Ammon's horn (tissue), 1 donor: ENCODE measurements at places on chromosomes 4 and X.

DNA sequence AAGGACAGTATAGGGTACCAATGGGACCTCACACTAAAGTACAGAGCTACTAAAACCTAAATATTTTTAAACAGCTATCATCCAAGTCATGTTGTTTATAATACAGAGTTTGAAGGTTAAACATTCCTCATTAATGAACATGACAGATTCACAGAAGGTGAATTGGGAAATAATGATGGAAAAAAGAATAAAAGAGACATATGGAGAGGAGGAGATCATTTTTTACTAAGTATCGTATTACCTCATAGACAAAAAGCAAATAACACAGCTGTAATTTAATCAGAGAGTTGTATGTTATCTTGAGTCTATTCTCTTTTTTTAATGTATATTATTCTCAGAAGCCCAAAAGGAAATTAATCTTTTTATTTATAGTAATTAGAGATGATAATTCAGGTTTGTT is 7.9 kb downstream of the PLK4 start:
- DNase-seq, result no peak

DNA sequence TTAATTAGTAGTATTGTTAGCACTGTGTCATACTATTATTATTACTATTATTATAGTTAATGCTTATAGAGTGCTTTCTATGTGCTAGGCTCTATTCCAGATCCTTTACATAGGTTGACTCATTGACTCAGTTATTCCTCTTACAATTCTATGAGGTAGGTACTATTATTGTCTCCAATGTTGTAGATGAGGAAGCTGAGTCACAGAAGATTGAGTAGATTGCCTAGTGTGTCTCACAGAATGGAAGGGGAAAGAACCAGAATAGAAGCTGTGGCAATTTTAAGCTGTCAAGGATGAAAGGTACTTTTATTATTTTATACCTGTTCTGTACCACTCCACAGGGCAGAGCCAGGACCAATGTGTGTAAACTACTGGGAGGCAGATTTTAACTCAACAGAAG is 1.9 kb upstream of the TCEAL1 start:
- no peak for DNase-seq

- peak; percentile 79 for DNase-seq
Measured at GRCh38 chr4:145531223-145531622, 49.6 kb downstream of the SMAD1 start.

DNA sequence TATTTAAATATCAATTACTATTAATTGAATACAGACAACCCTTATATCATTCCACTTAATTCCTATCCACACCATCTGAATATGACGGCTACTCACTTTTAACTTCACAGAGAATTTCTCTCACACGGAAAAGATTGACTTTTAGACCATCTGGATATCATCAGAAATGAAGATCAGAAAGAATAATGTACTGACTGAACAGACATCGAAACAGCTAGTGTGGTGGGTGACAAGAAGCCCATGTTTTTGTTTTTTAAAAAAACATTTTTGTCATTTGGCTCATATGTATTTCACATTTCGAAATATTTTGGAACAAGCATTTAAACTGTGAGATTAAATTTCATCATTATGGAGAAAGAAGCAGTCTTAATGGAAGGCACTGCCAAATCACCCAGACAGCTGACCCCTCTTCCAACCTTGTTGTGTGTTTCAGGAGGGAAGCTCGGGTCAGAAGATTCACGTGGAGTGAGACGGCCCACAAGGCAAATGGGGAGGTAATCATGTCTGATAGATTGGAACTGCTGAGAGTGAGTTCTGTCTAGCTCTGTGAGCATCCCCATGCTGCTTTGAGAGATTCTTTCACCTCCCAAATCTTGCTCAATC is 204.2 kb upstream of the RASGEF1B start:
- no peak for DNase-seq

DNA sequence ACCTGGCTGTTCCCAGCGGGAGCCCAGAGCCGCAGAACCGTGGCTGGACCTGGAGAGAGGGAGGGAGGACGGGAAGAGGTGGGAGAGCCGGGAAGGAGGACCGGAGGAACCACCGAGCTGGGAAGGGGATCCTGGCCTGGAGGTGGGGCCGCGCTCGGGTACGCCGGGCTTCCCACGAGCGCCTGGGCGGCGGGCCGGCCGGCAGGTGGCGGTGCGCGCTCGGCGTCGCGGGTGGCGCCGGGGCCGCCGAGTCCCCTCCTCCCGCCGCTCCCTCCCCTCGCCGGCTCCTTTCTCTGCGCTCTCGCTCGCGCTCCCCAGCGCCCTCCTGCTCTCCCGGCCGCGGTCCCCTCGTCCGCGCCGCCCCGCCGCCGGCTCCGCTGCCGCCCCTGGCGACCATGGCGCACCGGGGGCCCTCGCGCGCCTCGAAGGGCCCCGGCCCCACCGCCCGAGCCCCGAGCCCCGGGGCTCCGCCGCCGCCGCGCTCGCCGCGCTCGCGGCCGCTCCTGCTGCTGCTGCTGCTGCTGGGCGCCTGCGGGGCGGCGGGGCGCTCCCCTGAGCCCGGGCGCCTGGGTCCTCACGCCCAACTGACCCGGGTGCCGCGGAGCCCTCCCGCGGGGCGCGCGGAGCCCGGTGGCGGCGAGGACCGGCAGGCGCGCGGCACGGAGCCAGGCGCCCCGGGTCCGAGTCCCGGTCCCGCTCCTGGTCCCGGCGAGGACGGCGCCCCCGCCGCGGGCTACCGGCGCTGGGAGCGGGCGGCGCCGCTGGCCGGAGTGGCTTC is at the start of gene SORCS2:
SORCS2 (plus strand) TSS at position 287 of the 778 bp plus-strand sequence.
- DNase-seq, result peak; percentile 73

- DNase-seq, result no peak
Measured at GRCh38 chr4:83067058-83067639, 32.2 kb downstream of the COPS4 start.

- no peak for DNase-seq
Measured at GRCh38 chrX:46244451-46244850, 300.8 kb downstream of the ZNF674 start.

DNA sequence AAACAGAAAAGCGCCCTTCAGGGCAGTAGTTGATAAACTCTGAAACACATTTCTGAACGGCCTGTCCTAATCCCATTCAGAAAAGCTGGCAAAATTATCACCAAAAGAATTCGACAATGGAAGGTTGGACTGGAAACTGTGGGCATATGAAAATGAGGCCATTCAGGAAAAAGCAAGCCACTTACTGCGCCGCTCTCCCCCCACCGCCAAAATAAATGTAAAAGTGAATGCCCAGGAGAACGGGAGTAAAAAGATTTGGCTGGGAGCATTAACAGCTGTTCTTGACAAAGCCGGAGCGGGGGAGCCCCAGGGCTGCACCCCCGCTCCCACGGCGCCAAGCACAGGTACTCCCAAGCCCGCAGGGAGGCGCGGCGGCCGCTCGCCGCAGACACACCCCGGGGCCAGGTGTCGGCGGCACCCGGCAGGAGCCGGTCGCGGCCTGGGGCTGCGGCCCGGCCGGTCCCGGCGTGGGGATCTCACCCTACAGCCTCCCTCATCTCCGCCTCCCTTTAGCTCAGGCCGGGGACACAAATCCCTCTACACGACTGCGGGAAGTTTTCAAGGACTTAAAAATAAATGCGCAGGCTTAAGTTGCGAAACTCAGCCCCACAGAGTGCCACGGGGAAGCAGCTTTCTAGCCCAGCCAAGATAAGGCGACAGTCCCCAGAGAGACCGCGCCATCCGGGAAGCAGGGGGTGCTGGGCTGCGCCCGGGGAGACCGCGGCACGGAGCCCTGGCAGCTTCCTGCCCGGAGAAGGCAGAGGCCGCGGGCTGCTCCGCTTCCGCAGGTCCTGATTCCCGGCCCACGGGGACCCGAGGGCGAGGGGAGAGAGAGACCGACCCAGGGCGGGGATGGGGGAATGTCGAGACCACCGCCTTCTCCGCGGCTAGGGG is 593 bp downstream of the SH3RF1 start:
- DNase-seq, result no peak

GRCh38 chr4:110005461-110006056 is 92.9 kb downstream of the EGF start:
- peak; percentile 76 for DNase-seq

DNA sequence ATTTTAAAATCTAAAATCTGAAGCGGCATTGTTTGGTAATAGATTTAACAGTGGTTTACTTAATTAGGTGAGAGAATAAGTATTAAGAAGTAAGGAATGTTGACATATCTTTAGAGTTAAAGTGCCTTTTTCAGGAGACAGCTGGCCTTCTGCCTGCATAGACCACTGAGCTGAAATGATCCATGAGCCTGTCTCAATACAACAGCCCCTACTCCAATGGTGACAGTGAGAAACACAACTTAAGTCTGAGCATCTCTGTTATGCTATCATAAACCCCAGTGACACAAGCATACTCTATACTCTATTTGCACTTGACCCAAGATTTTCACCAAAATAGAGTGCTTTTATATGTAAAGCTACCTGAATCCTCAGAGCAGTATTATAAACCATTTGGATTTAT is 137.9 kb downstream of the GRIA2 start:
- no peak for DNase-seq

DNA sequence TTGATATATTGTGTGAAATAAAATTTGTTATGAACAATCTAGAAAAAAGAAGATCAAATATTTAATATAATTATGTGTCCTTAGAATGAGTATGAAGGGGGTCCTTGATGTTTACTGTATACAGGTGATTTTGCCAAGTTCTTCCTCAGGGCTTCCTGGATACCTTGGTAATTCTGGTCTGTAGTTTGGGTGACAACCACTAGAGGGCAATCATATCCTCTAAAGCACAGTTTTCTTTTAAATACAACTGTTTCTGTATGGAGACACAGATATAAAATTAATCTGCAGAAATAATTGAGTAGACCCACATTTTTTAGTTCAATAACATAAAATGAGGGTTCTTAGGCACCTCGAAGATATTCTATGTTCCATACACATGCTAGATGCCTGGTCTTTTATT is 157.7 kb downstream of the SPANXN1 start:
- peak; percentile 23 for DNase-seq

- no peak for DNase-seq
Measured at GRCh38 chr4:169658975-169659715, 38.8 kb downstream of the CLCN3 start.

GRCh38 chrX:70826715-70827114 is 81.8 kb downstream of the TEX11 start:
- peak; percentile 5 for DNase-seq

GRCh38 chr4:179415037-179415846 is 1973.0 kb upstream of the AGA start:
- DNase-seq, result no peak
